ENCODE measurements at places on chromosomes 6 and 20.

- DNase-seq, result no peak
Measured at GRCh38 chr6:6516666-6517458, 71.7 kb upstream of the LY86 start.

DNA sequence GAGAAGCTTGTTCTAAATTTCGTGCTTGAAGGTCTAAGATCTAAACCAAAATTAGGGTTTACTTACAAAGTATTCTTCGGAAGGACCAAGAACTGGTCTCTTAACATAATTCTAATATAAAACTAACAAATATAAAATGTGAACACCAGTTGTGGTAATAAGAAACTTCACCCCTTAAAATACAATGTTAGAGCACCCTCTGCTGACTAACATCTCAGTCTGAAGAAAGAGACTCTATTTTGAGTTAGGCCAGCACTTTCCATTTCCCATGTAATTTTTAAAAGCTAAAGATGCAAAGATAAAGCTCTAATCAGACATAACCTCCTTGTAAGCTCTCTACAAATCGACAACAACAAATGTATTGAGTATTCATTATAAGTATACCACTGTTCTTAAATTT is 24.6 kb downstream of the ATG5 start:
- DNase-seq, result peak; percentile 35

DNA sequence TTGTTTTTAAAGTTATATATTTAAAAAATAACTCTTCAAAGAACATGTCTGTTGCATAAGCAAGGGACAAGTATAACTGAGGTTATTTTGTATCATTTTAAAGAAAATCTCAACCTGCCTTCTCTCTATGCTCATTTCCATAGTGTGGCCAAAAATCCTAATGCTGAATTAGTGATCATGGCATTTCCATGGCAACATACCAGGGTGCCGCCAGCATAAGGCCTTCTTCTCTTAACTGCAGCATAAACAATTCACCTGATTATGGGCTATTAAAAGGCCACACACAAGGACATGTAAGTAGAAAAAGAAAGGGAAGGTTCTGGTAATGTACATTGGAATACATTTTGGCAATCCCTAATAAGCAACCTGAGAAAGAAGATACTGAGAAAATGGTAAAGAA is 95.1 kb upstream of the RNF217 start:
- DNase-seq, result no peak

- no peak for DNase-seq
Measured at GRCh38 chr20:47623206-47623605, 121.5 kb downstream of the NCOA3 start.

DNA sequence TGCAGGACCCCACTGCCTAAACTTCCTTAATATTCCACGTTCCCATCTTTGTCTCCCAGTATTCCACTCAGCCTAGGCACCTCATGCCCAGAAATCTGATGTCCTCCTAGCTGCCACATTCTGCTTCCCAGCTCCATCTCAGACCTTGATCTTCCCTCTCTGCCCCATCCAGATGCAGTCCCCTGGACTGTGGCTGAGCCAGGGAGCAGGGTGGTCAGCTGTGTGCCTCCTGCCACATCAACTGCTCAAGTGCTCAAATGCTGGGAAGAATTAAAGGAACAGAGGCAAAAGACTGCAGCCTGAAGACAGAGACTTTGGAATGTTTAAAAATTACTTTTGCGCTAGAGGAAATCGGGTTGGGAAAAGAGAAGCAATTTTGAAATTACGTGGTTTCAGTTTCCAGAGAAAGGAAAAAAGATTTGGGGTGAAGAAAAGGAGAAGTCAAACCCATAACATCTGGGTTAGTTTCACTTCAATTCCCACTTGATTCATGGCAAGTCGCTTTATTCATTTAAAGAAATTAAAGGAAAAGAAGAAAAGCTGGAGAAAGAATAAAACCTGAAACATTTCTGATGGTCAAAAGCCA is 704.8 kb downstream of the PTPRT start:
- DNase-seq, result no peak

DNA sequence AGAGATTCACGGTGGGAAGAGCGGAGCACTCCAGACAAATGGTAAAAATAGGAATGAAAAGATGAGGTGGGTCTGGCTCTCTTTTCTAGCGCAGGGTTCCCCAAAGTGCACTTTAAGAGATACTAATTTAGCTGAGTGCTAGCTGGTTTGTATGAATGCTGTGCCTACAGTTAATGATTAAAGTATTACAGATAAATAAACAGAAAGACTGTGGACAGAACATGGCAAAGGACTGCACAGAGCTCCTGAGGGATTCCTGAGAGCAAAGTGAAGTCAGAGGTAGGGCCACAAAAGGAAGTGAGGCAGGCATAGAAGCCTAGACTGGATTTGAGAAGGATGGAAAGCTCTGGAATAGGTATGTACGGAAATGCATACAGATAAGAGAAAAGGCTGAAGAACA is 114.5 kb downstream of the INSM1 start:
- no peak for DNase-seq

GRCh38 chr20:34345402-34345736 is 17.7 kb upstream of the ITCH start:
- DNase-seq, result no peak

GRCh38 chr6:128099571-128100197 is 198.8 kb upstream of the THEMIS start:
- DNase-seq, result no peak

DNA sequence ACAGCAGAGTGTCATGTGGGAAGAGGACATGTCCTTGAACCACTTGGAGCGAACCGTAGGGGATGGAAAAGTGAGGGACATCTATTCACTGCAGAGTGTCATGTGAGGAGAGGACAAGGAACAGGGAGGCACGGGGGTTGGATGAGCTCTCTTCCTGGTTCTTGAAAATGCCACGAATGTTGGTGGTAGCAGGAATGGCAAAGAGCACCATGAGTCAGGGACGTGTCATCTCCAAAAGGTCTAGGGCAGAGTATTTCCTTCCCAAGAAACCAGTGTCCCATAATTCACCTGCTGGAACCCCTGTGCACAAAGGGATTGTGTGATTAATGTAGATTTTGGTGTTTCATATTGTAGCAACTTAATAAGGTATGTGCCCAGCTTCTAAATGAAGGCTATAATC is 136.8 kb downstream of the BFSP1 start:
- no peak for DNase-seq

DNA sequence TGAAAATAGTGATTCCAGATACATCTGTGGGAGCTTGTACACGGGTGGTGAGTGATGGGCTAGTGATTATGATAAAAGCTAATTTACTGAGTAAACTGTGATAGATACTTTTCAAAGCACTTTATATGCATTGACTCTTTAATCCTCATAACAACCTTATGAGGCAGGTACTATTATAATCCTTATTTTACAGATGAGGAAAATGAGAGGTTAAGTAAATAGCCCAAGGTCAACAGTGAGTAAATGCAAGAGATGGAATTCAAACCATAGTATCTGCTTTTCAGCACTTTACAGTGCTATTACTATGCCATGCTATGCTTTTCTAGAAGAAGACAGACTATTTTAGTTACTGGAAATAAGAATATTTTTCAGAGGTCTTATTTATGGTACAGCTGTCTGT is 320.9 kb upstream of the CITED2 start:
- DNase-seq, result no peak

GRCh38 chr6:75273009-75273408 is 11.6 kb downstream of the TMEM30A start:
- DNase-seq, result no peak

DNA sequence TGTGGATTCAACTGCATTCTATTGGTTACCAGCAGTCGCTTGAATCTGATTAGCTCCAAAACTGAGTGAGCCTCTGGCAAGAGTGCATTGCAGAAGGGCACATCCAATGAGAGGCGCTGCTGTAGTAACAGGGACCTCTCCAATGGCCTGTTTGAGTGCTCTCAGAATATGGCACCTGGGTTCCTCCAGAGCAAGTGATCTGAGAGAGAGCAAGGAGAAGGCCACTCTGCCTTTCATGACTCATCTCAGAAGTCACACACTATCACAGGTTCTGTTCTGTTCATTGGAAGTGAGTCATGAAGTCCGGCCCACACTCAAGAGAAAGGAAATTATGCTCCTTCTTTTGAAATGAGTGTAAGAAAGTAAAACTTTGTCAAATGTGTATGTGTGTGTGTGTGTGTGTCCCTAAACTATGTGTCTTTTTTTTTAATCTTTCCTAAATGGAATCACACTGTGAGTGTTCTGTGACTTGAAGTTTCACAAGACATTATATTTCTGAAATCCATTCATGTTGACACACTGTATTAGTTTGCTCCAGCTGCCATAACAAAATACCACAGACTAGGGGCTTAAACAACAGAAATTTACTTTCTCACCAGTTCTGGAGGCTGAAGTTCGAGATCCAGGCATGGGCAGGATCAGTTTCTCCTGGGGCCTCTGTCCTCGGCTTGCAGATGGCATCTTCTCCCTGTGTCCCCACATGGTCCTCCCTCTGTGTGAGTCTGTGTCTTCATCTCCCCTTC is 138.3 kb upstream of the CDYL start:
- DNase-seq, result no peak

DNA sequence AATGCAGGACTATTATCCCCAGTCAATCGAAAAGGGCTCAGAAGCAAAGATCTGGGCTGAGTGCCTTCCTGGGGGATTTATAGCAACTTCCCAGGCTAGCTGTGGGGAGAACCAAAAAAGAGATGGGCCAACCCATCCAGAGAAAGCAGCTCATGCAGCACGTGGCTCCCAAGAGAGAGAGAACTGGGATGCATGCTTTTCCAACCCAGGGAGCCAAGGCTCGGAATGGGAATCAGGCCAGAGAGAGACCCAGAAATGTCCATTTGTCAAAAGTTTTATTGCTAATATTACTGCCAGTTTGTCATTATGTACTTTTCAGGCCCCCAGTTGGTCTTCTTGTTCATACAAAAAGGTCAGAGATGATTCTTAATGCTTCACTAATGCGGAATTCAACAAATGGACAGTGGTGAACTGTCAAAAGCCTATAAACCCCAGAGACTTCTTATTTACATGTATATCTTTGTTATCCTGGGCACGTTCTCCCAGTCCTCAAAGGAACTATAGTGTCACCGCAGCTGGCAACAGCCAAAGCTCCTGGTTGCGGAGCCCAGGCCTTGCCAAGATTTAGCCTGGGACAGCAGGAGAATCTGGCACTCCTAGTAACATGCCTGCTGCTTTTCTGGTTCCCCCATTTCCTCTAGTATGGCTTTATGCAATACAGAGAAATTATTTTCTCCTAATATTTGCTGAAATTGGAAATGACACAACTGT is 139.1 kb upstream of the POU3F2 start:
- DNase-seq, result no peak

- DNase-seq, result no peak
Measured at GRCh38 chr20:36655004-36655403, 9.0 kb upstream of the SLA2 start.

GRCh38 chr6:137087902-137088301 is 43.1 kb upstream of the IL20RA start:
- no peak for DNase-seq

GRCh38 chr6:35019831-35020230 is 121.3 kb downstream of the TCP11 start:
- DNase-seq, result no peak

GRCh38 chr6:16184129-16184528 is 54.3 kb upstream of the GMPR start:
- peak; percentile 63 for DNase-seq

GRCh38 chr6:157193443-157193996 is 129.8 kb downstream of the TMEM242 start:
- DNase-seq, result no peak

DNA sequence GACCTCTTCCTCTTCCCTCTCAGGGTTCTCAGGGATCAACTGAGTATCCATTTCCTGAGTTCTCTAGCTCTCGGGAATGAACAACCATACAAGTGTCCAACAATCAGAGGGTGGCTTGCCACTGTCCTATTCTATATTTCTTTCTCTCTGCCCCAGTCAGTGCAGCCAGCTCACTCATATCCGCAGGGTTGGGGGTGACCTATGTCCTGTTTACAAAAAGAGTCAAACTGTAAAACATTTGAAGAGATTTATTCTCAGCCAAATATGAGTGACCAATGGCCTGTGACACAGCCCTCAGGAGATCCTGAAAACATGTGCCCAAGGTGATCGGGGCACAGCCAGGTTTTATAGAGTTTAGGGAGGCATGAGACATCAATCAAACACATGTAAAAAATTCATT is 10.8 kb upstream of the BTN3A2 start:
- DNase-seq, result no peak

DNA sequence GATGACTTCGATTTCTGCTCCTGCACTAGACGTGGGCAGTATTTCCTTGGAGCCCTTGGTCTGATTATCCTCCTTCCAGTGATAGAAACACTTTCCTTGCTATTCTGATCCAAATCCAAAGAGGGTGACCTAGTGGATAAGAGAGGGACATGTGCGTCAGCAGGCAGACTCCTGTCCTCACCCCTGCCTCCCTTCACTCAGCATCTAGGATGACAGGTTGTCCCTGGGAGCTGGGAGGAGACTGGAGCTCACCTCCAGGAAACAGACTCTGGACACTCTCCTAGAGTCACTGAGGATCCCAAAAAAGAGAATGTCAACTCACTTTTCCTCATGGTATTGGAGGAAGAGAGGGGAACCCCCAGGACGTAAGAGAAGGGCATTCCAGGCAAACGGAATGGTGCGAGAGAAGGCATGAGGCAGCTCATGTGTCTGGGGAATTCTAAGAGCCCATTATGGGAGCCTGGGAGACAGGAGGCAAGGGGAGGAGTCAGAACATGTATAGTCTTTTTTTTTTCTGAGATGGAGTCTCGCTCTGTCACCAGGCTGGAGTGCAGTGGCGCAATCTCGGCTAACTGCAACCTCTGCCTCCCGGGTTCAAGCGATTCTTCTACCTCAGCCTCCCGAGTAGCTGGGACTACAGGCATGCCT is 2.2 kb downstream of the C20orf173 start:
- no peak for DNase-seq

- no peak for DNase-seq
Measured at GRCh38 chr6:42142118-42142835, at the start of gene C6orf132. Gene C6orf132 (minus strand): TSS chr6:42142620. CDS start chr6:42142444, 176 bp downstream.

DNA sequence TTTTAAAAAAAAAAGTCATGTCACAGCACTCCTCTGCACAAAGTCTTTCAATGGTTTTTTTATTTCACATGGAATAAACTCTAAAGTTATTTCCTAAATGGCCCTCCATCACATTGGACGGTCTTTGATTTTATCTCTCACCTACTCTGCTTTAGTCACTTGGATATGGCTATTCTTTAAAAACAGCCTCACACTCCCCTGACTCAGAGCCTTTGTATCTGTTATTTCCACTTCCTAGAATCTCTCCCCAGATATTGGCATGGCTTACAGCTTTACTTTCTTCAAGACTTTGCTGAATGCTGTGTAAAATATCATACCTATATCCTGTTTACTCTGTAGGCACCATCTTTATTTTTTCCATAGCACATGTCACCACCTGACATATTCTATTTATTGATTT is 194.7 kb upstream of the MCHR2 start:
- DNase-seq, result no peak

Measured in hematopoietic multipotent progenitor cell treated with erythropoietin and hydrocortisone succinate and interleukin-3 and kit ligand, for 17 days (in vitro differentiated cells).